Skeletal muscle cell (primary cell): ENCODE measurements at places on chromosomes 6 and 20.

GRCh38 chr6:30144811-30145210 is 8.9 kb downstream of the TRIM40 start:
- DNase-seq: no peak

DNA sequence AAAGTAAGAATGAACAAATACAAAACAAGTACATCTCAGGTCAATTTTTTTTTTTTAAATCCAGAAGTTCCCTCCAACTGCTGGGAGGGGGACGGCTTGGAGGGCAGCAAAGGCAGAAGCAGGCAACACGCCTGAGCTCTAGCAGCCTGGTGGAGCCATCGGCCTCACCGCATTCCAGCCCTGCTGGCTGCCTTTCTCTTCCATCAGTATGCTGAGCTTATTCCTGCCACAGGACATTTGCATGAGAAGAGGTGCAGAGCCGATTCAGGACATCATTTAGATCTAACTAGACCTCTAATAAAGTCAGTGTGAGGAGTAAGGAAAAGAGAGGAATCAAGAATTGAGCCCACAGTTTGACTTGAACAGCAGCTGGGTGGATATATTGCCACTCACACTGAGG is 318.8 kb downstream of the ZFAND3 start:
- DNase-seq: no peak

- DNase-seq: no peak
Measured at GRCh38 chr20:4791121-4791520, 69.4 kb downstream of the PRND start.

DNA sequence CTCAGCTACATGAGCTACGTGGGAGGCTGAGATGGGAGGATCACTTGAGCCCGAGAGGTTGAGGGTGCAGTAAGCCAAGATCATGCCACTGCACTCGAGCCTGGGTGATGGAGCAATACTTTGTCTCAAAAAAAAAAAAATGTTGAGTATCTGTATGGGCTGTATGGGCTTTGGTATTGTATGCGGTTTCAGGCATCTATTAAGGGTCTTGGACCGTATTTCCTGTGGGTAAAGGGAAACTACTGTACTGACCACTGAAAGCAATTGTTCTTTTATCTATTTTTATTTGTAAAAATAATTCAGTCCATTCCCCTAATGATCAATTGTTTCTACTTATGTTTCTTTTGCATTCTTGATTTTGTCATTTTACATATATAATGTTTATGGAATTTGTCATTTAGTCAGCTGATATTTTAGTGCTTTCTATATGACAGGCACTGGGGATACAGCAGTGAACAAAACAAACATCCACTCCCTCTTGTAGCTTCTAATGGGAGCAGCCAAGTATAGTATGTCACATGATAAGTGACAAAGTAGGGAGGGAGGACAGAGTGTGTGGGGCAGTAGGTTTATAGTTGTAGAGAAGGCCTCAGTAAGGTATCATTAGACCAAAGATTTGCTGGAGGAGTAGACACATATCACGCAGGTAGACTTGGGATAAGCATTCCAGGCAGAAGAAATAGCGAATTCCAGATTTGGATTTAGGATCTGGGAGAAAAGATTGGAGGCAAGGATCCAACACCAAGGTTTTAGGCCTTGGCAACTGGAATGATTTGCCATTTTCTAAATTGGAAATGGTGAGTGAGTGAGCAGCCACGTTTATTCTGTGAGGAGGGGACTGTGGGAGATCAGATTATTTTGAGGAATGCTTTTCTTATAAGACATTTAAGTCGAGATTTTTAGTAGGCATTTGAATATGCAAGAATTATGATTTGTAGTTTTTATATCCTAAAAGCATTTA is 6.0 kb downstream of the PCMT1 start:
- no peak for DNase-seq

- no peak for DNase-seq
Measured at GRCh38 chr6:156752666-156753301, 24.4 kb upstream of the ARID1B start.

GRCh38 chr6:24194978-24195700 is 69.1 kb downstream of the NRSN1 start:
- DNase-seq: no peak

- no peak for DNase-seq
Measured at GRCh38 chr6:34067814-34068213, 78.1 kb downstream of the GRM4 start.

GRCh38 chr6:28137505-28137981 is 4.1 kb upstream of the ZKSCAN8 start:
- DNase-seq: no peak

- DNase-seq: no peak
Measured at GRCh38 chr20:33516882-33517281, 27.0 kb downstream of the CBFA2T2 start.

GRCh38 chr6:24933266-24933665 is 2.5 kb downstream of the RIPOR2 start:
- no peak for DNase-seq

- DNase-seq: no peak
Measured at GRCh38 chr6:42571611-42572342, 7.9 kb downstream of the UBR2 start.
